ENCODE measurements at places on chromosomes 3 and 15.

- DNase-seq: no peak
Observed at GRCh38 chr3:31680072-31680870, 147.5 kb downstream of the STT3B start.

DNA sequence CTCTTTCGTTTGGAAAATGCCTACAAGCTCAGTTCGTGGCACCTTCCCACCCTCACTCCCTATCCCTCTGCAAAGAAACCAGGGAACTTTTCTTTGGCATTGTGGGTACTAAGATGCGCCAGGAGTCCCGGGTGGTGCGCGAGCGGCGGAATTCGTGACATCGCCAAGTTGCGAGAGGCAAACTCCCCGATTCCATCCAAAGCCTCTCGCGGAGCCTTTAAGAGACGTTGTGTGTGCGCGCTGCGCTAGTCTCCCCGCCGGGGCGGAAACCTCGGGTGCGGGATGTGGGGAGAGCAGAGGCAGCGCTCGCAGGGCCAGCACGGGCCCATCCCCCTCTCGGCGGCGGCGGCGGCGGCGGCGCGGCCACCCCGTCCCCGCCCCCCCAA lies 443 bp upstream of the NR2F2 start:
- no peak for DNase-seq

- no peak for DNase-seq
Observed at GRCh38 chr3:150269526-150269925, 138.6 kb upstream of the TSC22D2 start.

GRCh38 chr3:29064085-29064484 lies 216.8 kb upstream of the RBMS3 start:
- no peak for DNase-seq

- no peak for DNase-seq
Observed at GRCh38 chr3:8988791-8989558, 25.7 kb upstream of the RAD18 start.

- DNase-seq: no peak
Observed at GRCh38 chr15:35963326-35963725, 417.4 kb upstream of the DPH6 start.

DNA sequence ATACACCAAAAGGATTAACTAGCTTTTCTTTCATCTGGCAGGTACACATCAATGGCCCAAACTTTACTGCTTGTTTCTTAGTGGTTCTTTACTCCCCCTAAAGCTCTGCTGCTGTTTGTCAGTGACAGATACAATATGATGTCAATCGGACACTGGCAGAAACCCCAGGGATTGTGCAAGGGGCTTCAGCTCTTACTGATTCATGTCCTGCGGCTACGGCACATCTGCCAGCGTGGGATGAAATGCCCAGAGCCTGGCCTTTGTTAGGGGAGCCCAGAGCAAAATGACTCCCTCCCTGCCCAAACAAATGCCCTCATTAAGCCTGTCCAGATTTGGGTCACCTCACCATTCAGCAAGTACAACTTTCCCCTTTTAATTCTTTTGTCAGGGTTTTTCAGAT lies 28.3 kb downstream of the SRP14 start:
- no peak for DNase-seq

GRCh38 chr3:186189492-186189891 lies 80.6 kb upstream of the ETV5 start:
- no peak for DNase-seq

GRCh38 chr3:142310439-142310838 lies 85.1 kb upstream of the GK5 start:
- no peak for DNase-seq

Data from frontal cortex (tissue), 4 donors.